D721Med (cell line): ENCODE measurements at places on chromosomes 1 and 21.
A peak's percentile ranks its signal among the peaks of the same experiment; 100 is the strongest.

DNA sequence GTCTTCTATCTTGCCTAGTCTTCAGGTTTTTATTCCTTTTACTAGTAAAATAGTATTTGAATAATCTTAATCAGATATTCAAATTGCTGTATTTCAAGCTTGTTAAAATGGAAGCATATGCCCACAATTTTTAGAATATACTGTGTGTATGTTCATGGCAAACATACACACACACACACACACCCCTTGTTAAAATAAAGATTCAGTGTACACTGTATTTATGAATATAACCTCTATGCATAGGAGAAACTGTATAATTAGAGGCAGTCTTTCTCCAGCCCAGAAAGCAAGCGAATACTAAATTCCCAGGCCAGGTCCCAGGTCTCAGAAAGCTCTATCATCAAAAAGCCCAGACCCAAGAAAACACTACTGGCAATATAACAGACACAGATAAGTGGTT lies 57.8 kb downstream of the JAK1 start:
- no peak for DNase-seq

GRCh38 chr1:10724948-10725847 lies 71.2 kb downstream of the CASZ1 start:
- DNase-seq, result peak; percentile 68

GRCh38 chr1:235866913-235867845 lies 473 bp upstream of the LYST start:
- peak; percentile 70 for DNase-seq

DNA sequence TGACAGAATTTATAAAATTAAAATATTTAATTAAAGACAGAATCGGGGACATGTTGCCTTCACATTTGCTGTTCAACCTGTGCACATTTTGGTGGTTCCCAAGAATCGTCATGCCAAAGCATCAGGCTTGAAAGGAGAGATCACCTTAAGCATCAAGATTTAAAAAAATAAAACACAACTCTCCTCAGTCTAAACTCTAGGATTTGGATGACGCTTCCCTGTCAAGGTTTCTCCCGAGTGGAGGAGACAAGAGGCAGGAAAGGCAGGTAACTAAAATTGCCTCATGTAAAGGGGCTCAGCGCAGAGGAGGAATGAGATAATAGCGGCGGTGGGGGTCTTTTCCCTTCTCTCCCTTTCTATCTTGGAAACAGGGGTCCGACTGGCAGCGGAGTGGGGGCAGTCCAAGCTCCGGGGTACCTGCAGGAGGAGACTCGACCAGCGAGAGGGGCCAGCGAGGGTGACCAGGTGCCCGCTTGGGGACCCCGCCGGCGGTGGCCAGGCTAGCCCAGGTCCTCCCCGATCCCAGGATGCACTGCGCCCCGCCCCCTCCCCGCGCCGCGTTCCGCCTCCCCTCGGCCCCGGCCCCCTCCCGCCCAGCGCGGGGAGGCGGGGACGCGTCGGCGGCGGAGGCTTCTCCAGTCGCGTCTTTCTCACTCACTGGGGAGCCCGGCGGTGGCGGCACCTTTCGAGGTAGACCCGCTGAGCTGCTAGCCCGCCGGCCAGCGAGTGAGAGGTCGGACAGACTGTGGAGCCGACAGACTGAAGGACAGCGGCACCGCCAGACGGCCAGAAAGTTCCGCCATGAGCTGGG lies at the start of gene FNBP1L:
FNBP1L (plus strand) TSS at position 638 of the 811 bp plus-strand sequence; CDS start at position 802, 164 bp downstream.
- peak; percentile 73 for DNase-seq

DNA sequence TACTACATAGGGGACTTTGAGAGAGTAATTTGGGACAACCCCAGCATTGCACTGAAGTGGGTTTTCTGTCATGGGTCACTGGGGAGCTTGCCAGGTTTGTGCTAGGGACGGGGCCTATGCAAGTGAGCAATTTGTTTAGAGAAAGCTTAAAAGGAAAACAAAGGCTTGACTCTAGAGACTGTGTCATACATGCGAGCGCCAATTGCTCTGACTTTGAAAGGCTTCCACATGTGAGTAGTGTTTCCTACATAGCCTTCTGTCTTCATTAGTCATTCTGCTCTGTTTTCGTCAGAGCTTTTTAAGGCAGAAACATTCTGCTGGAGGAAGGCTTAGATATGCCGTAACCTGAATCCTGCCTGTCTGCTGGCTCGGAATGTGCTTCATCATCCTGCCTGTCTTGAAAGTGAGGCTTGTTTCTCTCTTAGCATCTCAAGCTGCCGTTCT lies 28.4 kb downstream of the TRIM45 start:
- no peak for DNase-seq

DNA sequence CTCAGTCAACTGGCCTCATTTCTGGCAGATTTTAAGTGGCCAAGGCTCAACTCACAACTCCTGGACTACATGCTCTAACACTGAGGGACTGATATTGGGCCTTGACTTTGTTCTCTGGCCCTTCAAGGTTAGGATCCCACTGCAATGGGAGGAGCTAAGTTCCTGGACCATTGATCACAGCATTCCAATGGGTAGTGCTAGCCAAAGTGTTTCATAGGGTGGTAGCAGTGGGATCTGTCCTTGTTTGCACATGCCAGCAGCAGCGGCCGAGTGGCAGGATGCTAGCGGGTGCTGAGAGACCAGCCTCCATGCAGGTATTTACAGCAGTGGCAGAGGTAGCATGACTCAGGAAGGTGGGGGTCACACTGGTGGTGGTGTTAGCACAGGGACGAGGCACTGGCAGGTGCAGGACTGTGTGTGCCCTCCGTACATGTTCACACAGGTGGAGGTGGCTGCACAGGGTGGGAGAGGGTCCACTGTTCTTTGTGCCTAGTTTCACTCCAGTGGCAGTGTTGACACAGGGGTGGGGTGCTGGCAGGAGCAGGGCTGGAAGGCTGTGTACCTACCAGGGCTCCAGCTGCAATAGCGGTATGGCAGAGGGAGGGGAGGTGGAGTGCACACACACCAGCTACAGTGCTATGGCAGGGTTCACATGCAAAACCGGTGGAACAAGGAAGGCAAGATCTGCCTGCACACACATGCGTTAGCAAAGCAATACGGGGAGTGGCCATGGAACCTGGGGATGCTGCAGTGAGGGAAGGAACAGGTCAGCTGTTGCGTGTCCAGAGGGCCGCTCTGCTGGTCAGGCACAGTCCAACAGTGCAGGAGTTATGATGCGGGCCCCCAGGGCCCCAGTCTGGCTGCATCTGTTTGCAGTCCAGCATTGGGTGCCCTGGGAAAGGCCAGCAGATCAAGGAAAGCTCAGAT lies 51.7 kb downstream of the COL24A1 start:
- no peak for DNase-seq

- DNase-seq, result no peak
Measured at GRCh38 chr1:54955359-54955758, 25.1 kb upstream of the TMEM61 start.

DNA sequence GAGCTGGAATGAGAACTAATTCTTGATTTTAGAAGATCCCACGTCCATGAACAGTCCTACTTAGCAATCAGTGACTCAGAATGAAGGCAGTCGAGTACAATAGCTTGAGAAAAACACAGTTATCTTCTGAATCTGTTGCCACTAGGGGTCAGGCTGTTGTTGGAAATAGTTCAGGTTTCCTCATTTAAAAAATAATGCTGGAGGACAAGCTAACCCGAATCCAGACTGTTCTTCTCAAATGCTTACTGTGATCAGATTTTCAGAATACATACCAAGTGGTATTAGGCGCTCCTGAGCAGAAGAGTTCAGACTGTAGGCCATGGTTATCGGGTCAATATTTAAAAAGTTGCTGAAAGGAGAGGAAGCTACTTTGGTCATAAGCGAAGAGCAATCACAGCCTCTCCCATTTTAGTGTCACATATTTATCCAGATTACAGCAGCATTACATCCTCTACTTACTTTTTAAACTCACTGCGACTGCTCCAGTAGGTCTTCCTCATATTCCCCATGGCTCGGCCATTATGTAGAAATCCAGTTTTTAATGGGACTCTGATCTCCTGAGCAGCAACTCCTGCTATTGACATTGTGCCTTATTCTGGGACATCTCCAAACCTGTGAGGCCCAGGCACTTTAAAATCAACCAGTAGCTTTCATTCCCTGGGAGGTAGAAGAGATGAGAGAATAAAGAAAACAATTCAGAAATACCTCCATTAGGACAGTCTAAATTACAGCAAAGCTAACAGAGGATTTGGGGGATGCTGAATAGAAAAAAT lies 10.9 kb downstream of the ERRFI1 start:
- no peak for DNase-seq

DNA sequence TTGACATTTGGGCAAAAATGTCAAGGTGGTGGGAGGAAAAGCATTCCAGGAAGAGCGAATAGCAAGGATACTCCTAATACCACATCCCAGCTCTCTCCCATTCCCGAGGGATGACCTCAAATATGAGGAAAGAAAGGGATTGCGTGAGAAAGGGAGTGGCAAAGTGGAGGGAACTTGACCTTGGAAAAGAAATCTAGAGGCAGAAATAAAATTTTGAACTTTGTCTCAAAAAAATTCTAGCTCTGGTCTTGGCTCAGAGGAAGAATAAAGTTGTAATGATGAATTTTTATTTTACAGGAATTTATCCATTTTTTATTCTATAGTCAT lies 127.8 kb downstream of the TBX19 start:
- DNase-seq, result no peak

DNA sequence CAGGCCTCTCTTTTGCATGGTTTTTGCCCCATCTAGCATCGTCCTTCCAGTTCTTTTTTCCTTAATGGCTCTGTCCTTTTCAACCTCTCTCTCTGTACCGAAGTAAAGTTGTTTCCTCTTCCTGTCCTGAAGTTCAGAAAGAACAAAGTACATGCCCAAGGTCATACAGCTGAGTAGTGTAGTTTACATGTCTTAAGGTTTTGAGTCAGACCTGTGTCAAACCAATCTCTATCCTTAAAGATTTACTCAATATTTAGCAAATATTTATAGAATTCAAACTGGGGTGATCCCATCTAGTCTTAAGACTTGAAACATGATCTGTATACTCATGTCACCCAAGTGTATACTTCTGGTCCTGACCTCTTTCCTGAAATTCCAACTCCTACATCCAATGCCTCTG lies 118.7 kb upstream of the SGIP1 start:
- DNase-seq, result no peak

DNA sequence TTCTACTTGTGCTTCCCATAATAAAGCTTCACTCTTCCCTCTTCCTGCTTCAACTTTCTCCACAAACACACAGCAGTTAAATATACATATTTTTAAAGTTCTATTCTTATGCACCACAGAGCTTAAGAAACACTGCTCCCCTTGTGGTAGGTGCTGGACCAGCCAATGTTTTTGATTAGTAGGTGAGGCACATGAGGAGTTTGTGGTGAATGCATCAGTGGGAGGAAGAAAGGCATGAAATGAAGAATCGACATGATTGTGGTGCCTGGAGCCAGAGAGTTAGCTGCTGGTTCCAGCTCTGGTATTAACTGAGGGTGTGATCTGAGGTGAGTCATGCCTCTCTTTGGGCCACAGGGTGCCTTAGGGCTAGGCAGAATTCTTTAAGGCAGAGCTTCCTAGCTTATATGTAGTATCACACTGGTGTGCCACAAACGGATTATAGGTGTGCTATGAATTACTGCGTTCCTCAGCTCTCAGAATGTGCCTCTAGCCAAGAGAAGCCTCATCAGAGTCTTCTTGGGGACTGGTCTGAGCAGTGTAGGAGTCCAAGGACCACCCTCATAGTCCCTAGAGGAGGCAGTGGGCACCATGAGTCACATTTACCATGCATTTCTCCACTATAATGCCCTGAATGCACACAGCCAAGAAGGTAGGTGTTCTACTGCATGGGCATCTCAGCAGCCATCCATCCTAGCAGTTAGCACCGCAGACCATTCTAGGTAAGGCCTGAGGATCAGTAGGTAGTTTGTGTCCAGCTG lies 97.4 kb upstream of the SGIP1 start:
- DNase-seq, result no peak

DNA sequence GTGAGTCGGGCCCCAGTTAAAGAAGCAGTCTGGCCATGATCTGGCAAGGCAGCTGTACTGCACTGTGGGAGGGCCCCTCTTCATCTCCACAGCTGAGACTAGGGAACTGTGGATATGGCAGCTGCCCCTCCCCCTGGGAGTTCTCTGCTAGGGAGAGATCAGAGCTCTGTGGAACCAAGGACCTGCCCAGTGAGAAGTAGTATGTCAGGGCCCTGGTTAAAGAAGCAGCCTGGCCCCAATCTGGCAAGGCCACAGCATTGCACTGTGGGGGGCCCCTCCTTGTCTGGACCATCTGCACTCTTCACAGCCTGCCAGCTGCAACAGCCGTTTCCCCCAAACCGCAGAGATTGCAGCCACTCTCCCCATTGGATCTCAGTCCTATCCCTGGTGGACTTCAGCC lies 208.5 kb downstream of the DNAH14 start:
- no peak for DNase-seq

DNA sequence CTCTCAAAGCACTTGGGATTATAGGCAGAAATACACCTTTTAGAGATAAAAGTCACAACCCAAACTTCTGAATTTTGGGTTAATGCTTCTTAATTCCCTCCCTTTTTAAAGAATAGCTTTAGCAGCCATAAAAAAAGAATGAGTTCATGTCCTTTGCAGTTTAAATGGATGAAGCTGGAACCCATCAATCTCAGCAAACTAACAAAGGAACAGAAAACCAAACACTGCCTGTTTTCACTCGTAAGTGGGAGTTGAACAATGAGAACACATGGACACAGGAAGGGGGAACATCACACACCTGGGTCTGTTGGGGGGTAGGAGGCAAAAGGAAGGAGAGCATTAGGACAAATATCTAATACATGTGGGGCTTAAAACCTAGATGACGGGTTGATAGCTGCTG lies 55.8 kb downstream of the SLC27A3 start:
- DNase-seq, result no peak

GRCh38 chr1:19650416-19651140 lies 6.5 kb downstream of the NBL1 start:
- no peak for DNase-seq

DNA sequence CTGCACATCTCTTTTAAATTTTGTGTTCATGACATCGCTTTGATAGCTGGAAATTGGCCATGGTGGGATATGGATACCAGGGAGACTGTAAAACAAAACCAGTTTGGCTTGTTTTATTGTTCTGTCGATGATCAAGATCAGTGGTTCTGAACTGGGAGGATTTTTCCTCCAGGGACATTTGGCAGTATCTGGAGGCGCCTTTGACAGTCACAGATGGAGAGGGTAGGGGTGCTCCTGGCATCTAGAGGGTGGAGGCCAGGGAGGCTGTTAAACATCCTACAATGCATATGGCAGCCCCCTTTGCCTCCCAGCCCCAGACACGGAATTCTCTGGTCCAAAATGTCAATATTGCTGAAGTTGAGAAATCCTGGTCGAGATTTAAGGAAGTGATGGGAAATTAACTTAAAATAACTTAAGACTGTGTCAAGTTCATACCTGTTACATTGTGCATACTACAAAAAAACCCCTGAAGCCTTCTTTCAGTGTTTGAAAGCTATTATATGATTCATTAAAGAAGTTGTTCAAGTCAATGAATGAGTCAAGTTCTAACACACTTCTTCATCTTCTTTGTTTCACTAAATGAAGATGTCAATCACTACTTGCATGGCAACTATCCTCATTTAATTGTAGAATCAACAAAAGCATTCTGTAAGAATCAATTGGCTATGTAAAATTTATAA lies 150.9 kb downstream of the KCNJ6 start:
- no peak for DNase-seq

GRCh38 chr1:60126723-60127122 lies 53.2 kb upstream of the C1orf87 start:
- no peak for DNase-seq

GRCh38 chr1:233487408-233487807 lies 126.5 kb upstream of the KCNK1 start:
- DNase-seq, result no peak

GRCh38 chr1:33354707-33355316 lies 33.9 kb upstream of the A3GALT2 start:
- DNase-seq, result no peak
